ENCODE measurements at places on chromosomes 7 and 10.

DNA sequence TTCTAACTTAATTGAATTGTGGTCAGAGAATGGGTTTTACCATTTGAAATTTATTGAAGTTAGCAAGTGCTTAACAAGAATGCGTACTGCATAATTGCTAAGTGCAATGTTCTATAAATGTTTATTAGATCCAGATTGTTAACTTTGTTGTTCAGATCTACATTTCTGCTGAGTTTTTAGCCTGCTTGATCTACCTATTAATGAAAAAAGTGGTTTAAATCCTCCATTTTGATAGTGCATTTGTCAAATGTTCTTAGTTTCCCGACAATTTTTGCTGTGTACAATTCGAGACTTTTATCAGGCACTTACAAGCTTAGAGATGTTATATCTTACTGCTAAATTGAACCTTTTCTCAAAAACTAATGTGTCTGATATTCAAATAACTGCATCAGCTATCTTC is 156.4 kb upstream of the ADCY1 start:
- DNase-seq, result no peak

DNA sequence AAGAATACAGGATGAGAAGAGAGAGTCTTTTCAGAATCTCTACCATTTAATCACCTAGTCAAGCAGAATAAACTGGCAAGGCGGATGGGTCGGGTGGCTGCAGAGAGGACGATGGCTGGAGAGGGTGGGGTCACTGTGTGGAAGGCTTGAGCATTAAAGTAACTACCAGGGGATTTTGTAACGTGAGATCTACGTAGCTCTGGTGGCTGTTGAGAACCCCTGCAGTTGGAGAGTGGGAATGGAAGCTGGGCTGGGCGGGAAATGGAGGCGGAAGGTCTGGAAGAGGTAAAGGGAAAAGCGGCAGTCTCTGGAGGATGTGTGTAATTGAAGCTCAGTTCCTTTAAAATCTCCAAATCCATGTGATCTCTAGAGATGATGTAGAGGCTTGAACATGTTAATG is 135.0 kb downstream of the GATA3 start:
- peak; percentile 9 for DNase-seq

- no peak for DNase-seq
These were observed 739 bp downstream of the CASP7 start for GRCh38 chr10:113680190-113681111.

GRCh38 chr10:103394180-103394579 is 2.1 kb downstream of the ATP5MK start:
- DNase-seq, result no peak

DNA sequence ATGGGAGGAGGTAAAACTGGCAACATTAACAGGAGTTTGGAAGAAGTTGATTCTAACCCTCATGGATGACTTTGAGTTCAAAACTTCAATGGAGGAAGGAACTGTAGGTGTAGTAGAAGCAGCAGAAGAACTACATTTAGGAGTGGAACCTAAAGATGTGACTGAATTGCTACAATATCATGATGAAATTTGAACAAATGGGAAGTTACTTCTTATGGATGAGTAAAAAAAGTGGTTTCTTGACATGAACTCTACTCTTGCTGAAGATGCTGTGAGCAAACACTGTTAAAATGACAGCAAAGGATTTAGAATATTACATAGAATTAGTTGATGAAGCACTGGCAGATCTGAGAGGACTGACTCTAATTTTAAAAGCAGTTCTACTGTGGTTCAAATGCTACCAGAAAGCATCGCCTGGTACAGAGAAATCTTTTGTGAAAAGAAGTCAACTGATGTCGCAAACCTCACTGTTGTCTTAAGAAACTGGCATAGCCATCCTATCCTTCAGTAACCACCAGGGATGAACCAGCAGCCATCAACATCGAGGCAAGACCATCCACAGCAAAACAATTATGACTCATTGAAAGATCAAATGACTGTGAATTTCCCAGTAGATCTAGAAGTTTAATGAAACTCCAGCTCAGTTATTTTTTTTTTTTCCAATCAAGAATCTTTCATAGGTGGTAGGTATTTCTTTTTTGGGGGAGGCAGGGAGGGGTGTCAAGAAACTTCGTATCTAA is 20.8 kb downstream of the BRAF start:
- DNase-seq, result no peak
